ENCODE measurements at places on chromosomes 12 and 14.

DNA sequence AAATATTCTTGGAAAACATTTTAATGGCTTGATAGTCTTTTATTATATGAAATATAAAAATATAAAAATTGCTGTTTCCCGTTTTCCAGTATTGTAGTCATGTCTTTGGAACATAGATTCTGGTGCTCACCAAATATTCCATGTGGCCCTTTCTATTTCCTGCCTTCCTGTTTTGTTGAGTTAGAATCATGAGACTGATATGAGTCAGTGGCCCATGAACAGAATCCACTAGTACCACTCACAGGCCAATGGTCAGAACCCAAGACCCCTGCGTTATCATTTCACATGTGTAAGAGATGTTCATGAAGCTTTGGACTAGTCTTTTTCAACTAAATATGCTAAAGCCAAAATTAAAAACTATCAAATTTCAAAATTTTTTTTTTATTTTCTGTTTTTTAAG, 56.9 kb downstream of the BICD1 start:
- peak; percentile 36 for DNase-seq

DNA sequence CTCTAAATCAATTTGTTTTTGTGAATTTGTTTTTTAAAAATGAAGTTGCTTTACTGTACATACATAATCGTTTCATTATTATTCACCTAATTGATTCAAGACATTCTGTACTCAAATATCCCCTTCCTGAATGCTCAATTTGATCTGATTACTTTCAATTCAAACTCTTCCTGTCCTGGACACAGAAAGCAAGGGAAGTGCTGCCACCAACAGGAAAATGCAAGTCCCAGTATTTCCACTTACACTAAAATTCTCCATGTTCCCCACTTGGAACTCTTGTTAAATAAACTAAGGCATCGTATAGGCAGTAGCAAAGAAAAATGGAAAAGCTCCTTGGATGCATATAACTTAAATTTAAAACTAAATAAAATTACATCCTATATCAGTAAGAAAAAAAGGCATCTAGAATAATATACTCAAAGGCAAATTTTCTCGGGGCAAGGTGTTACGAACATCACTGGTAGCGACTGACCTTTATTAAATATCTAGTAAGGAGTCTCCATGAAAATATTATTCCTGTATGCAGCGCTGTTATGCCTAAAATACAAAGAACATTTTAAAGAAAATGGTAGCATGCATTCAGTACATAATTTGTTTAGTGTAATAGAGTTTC, 72.0 kb upstream of the DBX2 start:
- DNase-seq, result peak; percentile 13

GRCh38 chr12:104858611-104859543, 99.2 kb downstream of the SLC41A2 start:
- DNase-seq, result peak; percentile 50

DNA sequence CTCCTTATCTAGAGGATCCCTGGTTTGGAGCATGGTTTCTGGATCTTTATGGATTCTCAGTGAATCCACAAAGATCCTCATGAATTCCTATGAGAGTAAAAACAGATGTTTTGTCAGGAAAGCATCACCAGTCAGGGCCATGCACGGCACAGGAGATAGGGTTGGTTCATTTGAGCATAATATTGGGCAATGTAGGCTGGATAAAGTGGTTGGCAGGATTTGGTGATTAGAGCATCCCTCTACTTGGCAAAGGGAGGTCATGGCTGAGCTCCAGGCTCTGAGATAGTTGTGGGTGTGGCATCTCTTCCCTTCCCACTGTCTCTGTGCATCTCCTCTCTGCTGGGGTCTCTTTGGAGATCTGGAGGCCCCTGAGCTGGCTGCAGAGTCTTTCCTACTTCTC, 149.8 kb downstream of the DACT1 start:
- DNase-seq, result no peak

DNA sequence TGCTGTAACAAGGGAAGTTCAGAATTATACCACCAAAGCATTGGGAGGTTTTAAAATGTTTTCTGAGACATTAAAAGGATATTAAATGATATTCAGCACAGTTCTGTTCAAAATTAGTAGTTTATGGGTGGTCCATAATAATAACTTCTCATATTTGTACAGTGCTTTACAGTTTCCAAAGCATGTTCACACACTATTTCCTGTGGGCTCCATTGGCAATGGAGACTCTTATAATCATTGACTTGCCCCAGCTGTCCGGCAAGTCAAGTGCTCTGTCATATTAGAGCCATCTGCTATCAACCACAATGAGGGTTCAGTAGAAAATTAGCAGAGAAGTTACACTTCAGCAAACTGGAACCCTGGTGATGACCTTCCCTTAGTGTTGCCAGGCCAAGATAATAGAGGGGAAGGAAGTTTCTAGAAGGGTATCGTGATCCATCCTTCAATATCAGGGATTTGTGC, 526.6 kb upstream of the CCDC196 start:
- no peak for DNase-seq

DNA sequence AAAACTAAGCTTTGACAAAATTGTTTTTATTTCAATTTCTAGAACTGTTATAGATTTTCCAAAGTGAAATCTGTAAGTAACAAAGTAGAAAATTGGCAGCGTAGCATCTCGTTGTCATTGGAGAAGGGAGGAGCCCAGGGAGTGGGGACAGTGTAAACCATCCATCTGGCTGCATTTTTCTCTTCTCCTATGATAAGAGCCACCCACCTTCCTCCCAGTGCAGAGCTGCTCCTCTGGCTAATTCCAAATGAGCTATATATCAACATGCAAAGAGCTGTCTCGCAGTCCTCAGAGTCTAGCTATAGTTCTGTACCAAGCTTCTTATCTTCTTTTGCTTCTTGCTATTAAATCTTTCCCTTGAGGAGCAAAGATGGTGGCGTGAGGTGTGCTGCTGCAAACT, 56.6 kb downstream of the SCN8A start:
- DNase-seq, result no peak

GRCh38 chr12:131269551-131269950, 315.8 kb downstream of the ADGRD1 start:
- no peak for DNase-seq

GRCh38 chr14:57480051-57480450, 13.6 kb downstream of the CCDC198 start:
- peak; percentile 74 for DNase-seq

DNA sequence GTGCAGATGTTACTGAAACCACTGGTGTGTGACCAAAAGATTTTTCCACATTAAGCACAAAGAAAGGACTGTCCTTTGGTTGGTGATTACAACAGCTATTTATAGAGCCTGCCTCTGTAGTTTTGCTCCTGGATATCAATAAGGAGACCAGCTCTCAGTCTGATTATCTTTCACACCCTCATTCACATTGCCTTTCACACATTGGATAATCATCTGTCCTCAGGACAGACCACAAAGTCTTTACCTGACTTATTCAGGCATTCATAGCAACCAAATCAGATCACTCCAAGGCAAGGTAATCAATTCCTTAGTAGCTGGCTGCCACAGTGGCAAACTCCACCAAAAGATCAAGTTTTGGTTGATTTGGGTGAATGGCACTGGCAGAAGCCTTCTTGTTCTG, 59.6 kb upstream of the CPSF6 start:
- no peak for DNase-seq

GRCh38 chr14:96053600-96054381, 14.6 kb downstream of the C14orf132 start:
- DNase-seq, result peak; percentile 99

DNA sequence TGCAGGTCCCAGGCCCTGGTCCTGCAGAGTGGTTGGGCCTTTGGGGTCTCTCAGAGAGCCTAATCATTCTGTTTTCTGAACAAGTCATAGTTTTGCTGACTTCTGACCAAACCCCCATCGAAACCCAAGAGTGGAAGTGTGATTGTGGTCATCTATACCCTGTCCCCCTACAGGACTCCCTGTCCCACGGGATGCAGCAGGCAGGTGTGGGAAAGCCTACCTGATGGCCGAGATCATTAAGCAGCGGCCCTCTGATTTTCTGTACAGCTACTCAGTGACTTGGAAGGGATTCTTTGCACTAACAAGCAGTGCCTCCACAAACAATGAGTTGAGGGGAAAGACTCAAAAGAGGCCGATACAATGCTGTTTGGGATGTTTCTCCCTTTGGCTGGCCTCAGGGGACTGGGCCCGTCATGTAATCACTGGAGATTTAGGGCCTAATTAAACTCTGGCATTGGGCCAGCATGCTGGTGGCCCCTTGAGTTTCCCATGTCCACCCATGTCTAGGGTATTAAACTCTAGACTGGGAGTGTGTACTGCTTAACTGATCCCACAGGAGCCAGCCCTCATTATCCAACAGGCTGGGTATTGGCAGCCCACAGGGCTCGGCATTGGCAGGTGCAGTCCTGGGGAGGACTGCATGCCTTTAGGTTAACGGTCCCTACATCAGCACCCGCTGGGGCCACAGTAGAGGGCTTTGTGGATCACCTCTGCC, 192.8 kb downstream of the ZFP36L1 start:
- no peak for DNase-seq

DNA sequence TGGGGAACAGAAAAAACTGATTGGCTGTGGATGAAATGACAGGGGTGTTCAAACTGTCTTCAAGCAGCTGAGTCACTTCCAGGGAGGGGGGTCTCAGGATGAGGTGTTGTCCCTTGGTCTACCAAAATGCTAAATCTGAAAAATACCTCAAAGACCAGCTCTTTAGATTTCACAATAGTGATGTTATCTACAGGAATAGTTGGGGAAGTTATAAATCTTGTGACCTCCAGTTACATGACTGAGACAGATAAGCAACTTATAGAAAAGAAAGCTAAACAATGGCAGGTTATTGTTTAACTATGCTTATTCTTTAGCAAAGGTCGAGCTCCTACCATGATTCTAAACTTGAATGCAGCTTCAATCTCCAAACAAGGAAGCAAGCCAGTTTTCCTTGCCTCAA, 125.4 kb downstream of the SYT10 start:
- DNase-seq, result no peak

Data from stromal cell of bone marrow (primary cell).